Fibroblast of gingiva (primary cell): ENCODE measurements at places on chromosomes 2 and 18.
A peak's percentile ranks its signal among the peaks of the same experiment; 100 is the strongest.

DNA sequence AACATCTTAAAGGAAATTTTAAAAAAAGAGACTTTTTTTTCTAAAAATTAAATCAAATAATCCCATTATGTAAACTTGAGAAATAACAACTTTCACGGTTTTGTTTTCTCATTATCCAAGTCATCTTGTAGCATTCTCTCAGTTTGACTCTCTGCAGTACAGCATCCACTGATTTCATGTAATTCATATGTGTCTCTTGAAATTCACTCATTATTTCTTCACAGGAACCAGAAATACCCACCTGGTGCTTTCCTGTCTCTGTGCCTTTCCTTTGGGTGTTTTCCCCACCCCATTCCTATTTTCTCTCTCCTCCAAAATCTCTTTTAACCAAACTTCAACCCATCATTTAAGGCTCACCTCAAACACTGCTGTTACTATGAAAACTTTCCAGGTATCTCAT, 116.1 kb upstream of the STK17B start:
- DNase-seq = no peak

GRCh38 chr2:73284296-73285158, at the start of gene FBXO41:
Gene FBXO41 (minus strand): TSS chr2:73284478. CDS start chr2:73269630, 14,848 bp downstream.
- peak; percentile 28 for DNase-seq

DNA sequence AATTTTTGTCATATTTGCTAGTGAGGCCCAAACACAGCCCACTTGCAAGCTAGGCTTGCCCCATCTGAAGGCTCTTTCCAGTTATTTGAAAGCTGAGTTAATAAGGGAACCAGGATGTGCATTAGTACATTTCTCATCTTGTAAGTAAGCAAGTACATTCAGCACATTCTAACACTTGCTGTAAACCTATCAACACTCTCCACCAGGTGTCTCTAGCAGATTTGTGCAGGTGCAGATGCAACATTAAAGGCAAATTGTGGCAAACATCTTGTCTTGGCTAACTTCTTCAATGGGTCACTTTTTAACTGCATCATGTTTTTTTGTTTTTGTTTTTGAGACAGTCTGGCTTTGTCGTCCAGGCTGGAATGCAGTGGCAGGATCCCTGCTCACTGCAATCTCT, 25.3 kb upstream of the MFSD6 start:
- peak; percentile 33 for DNase-seq

DNA sequence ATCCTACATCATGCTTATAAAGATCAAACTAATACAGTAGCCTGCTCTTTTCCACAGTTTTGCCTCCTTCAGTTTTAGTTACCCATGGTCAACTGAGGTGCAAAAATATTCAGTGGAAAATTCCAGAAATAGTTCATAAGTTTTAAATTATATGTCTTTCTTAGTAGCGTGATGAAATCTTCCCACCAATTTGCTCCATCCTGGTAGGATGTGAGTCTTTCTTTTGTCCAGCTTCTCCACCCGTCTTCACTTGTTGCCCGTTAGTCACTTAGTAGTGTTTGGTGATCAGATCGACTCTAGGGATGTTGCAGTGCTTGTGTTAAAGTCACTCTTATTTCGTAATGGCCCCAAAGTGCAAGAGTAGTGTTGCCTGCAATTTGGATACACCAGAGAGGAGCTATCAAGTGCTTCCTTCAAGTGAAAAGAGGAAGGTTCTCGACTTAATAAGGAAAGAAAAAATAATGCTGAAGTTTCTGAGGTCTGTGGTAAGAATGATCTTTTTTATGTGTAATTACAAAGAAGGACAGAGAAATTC, 57.0 kb downstream of the CEP192 start:
- peak; percentile 65 for DNase-seq

DNA sequence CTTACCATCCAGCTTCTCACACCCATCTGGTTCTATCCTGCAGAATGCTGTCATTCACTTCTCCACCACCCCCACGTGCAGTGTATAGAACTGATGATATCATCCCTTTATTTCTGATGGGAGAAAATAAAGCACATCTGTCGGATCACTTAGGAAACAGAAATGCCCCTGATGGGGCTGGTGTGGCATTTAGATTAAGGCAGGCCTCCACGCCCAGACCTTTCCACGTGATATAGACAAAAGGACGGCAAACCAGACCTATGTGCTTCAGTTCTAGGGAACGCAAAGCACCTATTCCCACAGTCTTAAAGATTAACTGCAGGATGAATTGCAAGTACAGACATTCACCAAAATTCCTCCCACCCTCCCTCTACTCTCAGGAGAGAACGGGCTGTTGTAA, 27.6 kb upstream of the CABLES1 start:
- no peak for DNase-seq

DNA sequence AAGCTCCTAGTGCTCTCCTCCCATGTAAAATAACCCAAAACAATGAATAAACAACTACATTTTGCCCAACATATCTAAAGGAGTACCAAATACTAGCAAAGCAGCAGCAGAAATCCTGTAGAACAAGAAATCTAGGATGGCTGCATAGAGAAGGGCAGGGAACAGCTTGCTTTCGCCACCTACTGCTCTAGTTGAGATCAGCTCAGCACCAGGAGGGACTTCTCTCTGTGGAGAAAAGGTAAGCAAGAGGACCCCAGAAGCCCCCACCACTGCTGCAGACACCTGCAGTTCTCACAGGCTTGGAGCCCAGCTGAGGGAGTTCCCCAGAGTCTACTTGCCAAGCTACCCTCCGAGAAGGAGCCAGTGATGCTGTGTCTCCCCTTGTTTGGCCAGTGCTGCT, 243.0 kb upstream of the CHST9 start:
- DNase-seq = no peak
